Spinal cord (tissue), 10 donors: ENCODE measurements at places on chromosomes 3 and 15. TPM values are rescaled to one million over a fixed set of nuclear protein-coding genes. Genes with fewer than 3 reads are reported as not detected.

DNA sequence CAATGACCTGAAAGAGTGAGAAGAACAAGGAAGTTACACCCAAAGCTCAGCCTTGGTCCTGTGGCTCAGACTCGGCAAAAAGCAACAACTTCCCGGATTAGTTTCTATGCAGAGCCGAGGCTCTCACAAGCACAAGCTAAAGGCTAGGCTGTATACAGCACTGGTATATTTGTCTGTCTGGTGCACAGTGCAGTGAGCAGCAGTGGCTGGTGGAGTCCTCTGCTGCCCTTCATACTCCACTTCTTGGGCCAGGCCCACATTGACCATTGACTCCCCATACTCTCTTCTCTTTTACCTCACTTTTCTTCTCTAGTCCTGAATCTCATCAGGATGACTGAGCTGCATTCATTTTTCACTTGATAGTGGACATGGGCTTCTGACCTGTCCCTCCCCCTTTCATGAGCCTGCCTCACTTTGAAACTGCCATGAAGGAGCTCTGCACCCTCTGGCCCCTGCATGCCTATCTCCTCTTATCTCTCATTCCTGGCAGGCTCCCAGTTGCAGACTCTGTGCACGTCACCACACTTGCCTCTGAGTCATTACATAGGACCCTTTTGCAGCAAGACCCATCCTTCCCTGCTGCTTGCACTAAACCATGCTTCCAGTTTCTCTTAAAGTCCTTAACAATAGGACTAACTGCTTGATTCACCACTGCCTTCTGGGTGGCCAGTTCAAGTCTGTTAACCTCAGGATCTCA, 379.3 kb downstream of the NTRK3 start:
- DNase-seq: no peak

GRCh38 chr3:17233398-17233800, 348.6 kb downstream of the PLCL2 start:
- DNase-seq: peak; percentile 77

GRCh38 chr3:25426408-25426807, 1.7 kb upstream of the RARB start:
- no peak for DNase-seq

DNA sequence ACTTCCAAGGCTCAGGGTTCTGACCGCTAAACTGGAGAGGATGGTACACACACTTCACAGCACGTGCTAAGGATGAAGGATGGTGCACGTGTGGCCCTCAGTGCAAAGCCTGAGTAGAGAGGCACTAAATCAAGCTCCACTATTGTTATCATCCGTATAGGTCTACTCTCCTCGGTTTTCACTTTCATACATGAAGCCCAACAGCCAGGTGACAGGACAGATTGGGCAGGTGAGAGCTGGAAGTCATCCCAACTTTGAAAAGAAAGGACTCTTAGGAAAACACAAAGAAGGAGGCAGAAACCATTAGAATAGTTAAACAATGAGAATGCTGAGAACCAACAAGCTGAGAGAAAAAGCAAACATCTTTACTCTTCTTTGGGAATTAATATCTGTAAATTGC, 21.1 kb downstream of the MAGI1 start:
- no peak for DNase-seq

GRCh38 chr15:74856537-74856936, 13.6 kb upstream of the ULK3 start:
- DNase-seq: no peak

DNA sequence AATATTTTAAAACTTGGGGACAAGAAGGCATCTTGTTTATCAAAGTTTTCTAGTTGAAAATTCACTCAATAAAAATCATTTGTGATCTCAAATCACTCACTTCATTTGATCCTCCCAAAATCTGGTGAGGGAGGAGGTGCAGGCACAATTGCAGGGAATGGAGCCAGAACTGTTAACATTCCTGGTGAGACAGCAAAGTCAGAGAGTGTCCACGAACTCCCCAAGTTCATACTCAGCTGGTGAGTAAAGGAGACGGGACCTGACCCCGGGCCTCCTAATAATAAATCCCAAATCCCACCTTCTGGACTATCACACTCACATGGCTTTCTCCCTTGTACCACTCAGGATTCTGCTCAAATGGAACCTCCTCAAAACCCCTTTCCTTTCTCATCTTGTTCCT, 252.3 kb upstream of the LRTM1 start:
- no peak for DNase-seq

DNA sequence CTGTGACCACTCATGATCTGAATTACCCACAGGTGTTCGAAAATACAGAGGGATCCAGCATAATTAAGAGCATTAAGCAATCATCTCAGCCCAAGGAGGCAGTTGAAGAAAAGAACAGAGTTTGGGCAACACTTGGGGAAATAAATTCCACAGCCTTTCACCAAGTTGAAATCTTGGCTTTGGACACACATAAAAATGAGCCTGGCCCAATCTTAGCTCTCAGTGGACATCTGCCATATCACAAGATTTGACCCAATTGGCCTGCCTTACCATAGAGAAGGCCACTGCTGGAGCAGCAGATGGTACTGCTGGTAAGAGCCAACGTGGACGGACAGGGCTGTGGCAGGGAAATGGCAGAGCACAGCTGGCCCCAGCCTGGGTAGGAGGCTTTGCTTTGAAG, 13.0 kb downstream of the FOXP1 start:
- DNase-seq: no peak

DNA sequence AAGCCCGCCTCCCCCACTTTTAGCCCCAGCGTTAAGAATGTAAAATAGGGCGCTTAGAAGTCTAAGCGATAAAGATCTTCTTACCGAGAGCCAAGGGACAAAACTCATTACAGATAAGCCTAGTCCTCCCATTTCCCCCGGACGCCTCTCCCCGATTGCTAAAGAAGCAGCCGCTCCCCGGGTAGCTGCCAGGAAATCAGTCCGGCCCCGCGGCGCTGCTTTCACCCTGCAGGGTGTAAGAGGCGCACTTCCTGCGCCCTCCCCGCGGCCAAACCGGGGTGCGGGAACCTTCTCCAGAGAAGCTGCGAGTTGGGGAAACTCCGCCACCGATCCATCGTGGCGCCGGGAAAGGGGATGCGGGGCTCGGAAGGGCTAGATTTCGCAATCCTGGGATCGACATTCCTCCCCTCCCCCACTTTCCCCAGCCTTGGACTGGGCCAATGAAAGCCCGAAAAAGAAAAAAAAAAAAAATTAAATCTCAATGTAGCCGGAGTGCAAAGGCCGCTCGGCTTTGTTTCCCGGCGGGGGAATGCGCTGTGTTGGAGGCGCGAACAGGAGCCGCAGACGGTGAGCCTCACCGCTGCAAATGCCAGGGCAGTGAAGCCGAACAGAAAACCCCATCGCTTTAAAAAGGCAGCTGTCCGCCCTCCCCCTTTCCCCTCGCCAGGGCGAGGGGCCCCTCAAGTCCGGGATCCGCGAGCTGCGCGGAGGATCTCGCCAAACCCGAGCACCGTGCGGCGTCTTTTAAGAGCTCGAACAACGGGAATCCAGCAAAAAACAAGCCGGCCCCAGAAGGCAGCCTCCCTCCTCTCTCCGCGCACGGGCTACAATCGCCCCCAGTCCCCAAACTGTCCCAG, 626 bp upstream of the PTPRG start:
- no peak for DNase-seq

Gene EXD1
- not detected for polyA plus RNA-seq

DNA sequence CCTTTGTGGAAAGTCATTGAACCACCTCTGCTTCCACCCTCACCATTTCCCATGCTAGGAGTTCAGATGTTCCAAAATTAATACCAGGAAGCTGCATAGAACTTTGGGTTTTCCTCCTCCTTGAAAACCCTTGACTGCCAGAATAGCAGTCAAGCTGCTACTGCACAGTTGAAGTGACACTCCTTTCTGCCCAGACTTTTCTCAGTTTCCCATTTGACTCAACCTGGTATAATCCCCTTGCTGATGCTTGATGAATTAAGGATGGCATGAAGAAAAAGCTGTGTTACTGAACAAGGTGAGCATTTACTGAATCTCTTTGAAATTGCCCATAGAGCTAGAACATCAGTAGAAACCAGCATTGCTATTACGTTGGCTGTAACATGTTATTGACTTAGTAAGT, 286.0 kb downstream of the EDEM1 start:
- no peak for DNase-seq

Gene CAMK2N2
- 203 TPM for polyA plus RNA-seq

Gene TIMMDC1
- 104 TPM for polyA plus RNA-seq

DNA sequence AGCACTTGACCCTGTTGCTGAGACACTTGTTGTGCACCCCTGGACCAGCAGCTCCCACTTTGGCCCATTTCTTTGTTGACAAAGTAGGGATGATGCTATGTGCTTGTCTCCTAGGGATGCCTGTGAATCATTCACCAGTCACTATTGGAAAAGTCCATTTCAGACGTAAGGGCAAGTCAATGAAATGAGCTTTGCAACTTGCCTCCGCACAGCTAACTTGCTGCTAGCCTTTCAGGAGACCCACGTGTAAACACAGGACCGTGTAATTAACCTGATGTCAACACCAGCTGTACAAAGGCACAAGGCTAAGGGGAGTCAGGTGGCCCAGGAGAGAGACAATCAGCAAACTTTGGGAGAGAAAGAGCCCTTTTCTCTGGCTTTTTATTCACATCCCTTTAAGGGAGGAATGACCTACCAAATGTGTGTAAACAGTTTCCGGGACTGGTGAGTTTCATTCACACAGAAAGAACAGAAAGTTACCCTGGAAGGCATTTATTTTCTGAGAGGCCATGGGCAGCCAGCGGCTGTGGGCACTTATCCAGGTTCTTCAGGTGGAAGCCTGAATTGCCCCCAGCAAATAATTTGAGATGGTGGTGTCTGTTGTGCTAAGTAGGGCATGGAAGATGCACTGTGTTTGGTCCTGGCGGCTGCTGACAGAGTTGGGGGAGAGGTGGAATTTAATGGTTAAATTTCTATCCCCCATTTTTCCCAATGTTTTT, 54.0 kb downstream of the TIPARP start:
- DNase-seq: no peak

DNA sequence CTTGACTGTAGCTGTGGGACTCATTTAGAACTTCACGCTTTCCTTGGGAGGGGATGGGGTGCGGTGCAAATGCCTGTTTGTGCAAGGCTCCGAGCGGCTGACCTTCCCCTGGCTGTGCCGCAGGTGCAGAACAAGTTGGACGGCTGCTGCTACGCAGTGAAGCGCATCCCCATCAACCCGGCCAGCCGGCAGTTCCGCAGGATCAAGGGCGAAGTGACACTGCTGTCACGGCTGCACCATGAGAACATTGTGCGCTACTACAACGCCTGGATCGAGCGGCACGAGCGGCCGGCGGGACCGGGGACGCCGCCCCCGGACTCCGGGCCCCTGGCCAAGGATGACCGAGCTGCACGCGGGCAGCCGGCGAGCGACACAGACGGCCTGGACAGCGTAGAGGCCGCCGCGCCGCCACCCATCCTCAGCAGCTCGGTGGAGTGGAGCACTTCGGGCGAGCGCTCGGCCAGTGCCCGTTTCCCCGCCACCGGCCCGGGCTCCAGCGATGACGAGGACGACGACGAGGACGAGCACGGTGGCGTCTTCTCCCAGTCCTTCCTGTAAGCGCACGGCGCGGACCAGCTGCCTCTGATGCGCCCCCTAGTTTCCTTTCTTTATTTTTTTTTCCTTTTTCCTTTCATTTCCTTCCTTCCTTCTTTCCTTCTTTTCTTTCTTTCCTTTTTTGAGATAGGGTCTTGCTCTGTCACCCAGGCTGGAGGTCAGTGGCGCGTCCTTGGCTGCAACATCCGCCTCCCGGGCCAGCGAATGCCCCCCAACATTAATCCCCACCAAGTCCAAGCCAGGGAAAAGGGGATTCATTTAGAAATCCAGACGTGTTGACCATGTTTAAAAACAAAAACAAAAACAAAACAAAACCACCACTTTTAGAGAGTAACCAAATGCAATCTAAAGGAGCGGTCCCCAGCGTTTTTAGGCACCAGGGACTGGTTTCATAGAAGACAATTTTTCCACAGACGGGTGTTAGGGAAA, 42.7 kb downstream of the EIF2AK4 start:
- peak; percentile 64 for DNase-seq

GRCh38 chr3:134449277-134449676, 36.5 kb downstream of the ANAPC13 start:
- DNase-seq: peak; percentile 52

Gene GPR176
- polyA plus RNA-seq: 29.7 TPM

DNA sequence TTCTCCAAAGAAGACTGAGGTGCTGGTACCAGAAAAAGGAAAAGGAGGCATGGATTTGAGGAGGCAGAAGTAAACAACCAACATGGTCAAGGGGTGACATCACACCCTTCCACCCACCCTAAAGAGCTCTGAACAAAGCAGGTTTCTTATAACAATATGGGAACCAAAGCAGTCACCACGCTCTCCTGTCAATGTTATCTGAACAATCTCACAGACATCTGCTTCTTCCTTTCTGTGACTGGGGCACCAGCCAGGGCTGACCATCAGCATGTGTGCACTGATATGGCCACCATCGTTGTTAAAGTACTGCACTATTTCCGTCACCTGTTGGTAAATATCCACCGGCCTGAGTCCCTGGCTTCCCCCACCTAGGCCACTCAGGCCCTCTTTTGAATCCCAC, 252.9 kb downstream of the SHQ1 start:
- DNase-seq: no peak

DNA sequence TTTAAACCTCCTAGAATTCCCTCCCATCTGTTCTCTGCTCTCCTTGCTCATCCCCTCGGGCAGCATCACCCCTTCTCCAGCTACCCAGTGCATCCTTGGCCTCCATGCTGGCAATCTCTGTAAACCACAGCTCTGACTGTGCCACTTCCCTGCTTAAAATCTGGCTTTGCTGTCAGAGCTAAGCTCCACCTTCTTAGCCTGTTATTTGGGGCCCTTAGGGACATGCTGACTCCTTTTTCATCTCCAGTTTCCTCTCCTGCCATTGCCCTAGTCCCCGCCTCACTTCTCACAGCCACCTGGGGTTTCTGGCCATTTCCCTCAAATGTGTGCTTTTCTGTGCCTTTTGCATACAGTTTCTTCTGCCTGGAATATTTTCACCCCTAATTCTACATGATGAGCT, 5.7 kb downstream of the SLC6A20 start:
- no peak for DNase-seq
